LNCaP clone FGC (cell line): ENCODE measurements at places on chromosomes 7 and 10.

DNA sequence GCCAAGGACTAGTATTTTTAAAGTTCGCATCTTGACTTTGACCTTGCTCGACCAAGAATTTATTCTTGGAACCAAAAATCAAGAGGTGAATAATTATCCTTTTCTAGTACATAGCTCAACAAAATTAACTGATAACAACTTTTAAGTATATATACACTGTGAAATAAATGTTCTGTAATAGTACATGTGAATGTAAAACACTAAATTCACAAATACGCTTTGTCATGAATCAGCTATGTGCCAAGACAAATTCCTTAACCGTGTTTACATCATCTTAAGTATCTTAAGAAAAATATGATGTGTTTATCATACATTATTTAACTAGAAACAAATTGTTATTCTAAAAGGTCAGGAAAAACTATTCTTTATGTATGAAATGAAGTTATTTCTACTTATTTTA is 83.3 kb downstream of the CUL2 start:
- no peak for DNase-seq

DNA sequence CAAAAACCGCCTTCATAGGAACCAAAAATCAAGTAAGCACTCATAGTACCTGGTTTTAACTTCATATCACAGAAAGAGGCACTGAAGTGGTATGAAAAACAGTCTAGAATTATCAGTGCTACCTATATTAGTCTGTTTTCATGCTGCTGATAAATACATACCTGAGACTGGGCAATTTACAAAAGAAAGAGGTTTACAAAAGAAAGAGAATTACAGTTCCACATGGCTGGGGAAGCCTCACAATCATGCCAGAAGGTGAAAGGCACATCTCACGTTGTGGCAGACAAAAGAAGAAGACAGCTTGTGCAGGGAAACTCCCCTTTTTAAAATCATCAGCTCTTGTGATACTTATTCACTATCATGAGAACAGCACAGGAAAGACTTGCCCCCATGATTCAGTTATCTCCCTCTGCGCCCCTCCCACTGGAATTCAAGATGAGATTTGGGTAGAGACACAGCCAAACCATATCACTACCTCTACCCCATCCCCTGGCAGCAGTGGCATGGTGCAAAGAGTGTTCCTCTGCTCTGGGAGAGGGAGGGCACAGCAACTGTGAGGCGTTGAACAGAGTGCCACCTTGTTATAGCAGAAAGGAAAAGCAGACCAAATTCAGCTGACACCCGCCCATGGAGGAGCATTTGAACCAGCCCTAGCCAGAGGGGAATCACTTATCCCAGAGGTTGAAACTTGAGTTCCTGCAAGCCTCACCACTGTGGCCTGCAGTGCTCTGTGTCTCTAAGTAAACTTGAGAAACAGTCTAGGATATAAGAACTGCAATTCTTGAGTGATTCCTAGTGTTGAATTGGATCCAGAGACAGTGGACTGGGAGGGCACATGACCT is 61.9 kb upstream of the PTPRZ1 start:
- DNase-seq: no peak

GRCh38 chr7:79284211-79284610 is 169.3 kb downstream of the MAGI2 start:
- DNase-seq: no peak

DNA sequence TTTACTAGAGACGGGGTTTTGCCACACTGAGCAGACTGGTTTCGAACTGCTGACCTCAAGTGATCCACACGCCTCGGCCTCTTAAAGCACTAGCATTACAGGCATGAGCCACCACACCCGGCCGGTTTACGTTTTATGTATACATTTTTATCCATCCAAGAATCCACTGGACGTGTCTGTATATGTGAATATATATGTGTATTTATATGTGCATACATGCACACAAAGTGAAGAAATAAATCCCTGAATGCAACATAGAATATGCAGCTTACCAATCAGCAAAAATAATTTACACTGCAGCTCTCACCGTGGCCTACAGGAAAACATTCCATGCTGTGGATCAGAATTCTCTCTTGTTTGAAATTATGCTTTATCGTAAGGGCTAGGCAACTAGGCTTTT is 23.3 kb downstream of the DCLRE1C start:
- DNase-seq: no peak

DNA sequence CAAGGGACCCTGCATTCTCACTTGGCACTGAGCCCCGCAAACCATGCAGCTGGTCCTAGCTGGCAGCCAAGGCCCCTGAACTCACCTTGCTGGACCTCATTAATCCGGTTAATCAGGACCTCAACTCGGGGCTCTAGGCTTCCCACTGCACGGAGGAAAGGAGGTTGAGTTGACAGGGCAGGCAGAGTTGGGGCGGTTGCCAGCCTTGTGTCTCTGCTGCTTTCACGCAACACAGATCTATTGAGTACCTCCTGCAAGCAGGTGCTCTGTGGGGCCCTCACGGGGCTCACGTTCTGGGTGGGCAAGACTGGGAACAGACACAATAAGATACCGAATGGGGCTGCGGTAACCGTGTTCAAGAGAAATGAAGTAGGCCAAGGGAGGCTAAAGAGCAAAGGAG is 6.2 kb downstream of the SYCE1 start:
- DNase-seq: no peak

DNA sequence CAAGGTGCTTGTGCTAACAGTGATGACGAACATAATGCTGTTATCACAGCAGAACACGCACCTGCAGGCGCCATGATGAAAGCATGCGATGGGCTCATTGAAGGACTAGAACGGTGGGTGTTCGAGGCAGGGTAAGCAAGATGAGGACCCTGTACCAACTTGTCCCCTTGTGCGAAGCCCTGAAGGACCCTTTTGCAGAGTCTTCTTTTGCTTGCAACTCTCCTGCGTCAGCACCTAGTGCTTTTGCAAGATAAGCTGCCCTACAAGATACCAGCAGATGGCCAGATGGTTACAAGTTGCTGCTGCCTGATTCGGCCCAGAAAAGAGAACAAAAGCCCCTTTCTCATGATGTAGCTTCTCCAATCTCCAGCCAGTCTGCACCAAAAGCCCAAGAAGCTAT is 4.2 kb upstream of the IL15RA start:
- DNase-seq: no peak

GRCh38 chr7:131498237-131498885 is 58.1 kb downstream of the PODXL start:
- DNase-seq: no peak

DNA sequence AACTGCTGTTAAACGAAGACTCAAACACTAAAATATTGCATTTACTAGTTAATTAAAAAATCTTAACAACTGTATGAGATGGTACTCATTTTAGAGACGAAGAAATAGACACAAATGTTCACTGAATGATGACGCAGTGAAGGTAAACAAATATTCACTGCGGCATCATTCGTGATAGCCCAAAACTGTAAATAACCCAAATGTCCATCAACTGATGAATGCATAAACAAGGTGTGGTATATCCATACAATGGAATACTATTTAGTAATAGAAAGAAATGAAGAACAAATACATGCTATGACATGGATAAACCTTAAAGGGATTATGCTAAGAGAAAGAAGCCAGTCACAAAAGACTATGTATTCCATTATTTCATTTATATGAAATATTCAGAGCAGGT is 51.4 kb downstream of the CDK6 start:
- DNase-seq: no peak

- DNase-seq: no peak
Observed at GRCh38 chr10:101319241-101319915, 34.6 kb upstream of the BTRC start.

GRCh38 chr7:144656965-144657517 is 178.8 kb downstream of the TPK1 start:
- no peak for DNase-seq

- DNase-seq: no peak
Observed at GRCh38 chr10:116151076-116151475, 121.9 kb downstream of the GFRA1 start.

GRCh38 chr7:82373926-82374635 is 69.5 kb downstream of the CACNA2D1 start:
- no peak for DNase-seq

GRCh38 chr7:114589436-114589835 is 174.8 kb downstream of the FOXP2 start:
- no peak for DNase-seq

DNA sequence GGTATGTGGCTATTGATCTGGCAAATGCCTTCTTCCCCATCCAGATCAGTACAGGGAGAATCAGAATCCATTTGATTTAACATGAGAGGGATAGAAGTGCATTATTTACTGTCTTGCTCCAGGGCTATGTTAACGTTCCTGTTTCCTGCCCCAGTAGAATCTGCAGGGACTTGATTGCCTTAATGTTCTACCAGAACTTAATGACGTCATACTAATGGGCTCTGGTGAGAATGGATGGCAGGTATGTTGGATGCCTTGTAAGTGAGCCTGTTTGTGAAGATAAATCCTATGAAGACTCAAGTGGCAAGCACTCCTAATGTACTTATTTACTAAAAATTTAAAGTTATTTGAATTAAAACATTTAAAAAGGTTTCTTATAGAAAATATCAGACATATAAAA is 44.5 kb upstream of the CHCHD3 start:
- no peak for DNase-seq

GRCh38 chr7:80869821-80870751 is 48.8 kb downstream of the SEMA3C start:
- DNase-seq: no peak

- DNase-seq: no peak
Observed at GRCh38 chr7:34550996-34551395, 107.0 kb upstream of the NPSR1 start.

DNA sequence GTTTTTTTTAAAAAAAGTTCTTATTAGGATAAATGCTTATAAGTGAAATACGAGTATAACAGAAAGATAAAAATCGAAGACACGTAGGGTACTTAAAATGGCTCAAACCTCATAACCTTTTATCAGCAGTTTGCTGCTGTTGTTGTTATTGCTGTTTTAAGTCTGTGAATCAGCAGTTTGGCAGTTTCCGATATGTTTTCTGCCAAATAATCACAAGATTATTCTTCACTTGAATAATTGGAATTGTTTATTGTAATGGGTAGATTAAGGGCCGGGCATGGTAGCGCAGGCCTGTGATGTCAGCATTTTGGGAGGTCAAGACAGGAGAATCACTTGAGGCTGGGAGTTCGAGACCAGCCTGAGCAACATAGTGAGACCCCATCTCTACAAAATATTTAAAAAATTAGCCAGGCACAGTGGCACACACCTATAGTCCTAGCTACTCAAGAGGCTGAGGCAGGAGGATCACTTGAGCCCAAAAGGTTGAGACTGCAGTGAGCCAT is 177.6 kb downstream of the VTI1A start:
- DNase-seq: no peak

DNA sequence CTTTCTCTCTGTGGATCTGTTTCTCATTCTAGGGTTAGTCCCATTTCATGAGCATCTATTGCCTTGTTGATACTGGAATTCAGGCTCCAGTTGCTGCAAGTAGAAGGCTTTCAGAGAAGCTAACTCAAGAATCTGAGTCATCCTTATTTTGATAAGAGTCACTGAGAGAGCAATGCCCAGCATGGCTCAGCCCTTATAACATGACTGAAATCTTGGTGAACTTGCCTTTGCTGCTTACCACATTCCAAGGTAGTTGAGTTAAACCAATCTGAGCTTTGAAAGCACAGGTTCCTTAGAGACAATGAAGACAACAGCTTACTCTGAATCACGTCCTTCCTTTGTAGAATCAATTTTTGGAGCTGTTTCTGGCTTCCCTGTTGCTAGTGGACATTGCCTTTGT is 53.6 kb upstream of the CHCHD3 start:
- no peak for DNase-seq

GRCh38 chr10:119377958-119378736 is 164.4 kb downstream of the RGS10 start:
- no peak for DNase-seq

DNA sequence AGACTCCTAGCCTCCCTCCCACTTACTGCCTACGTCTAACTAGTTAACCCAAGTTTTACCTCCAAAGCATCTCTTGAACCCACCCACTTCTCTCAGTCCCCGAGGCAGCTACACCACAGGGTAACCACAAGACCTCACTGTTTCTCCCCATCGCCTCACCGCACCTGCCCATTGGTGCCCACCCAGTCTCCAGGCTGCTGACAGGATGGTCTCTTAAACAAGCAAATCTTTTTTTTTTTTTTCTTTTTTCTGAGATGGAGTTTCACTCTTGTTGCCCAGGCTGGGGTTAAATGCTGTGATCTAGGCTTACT is 47.0 kb downstream of the DENND2A start:
- DNase-seq: no peak

- no peak for DNase-seq
Observed at GRCh38 chr7:73638911-73639310, 14.6 kb upstream of the MLXIPL start.

- DNase-seq: no peak
Observed at GRCh38 chr7:133183969-133184368, 68.9 kb upstream of the EXOC4 start.

- no peak for DNase-seq
Observed at GRCh38 chr7:22214000-22214399, 143.0 kb downstream of the RAPGEF5 start.

GRCh38 chr7:48176356-48176893 is 5.2 kb downstream of the ABCA13 start:
- DNase-seq: no peak

- no peak for DNase-seq
Observed at GRCh38 chr7:108442039-108442568, 14.1 kb downstream of the NRCAM start.

DNA sequence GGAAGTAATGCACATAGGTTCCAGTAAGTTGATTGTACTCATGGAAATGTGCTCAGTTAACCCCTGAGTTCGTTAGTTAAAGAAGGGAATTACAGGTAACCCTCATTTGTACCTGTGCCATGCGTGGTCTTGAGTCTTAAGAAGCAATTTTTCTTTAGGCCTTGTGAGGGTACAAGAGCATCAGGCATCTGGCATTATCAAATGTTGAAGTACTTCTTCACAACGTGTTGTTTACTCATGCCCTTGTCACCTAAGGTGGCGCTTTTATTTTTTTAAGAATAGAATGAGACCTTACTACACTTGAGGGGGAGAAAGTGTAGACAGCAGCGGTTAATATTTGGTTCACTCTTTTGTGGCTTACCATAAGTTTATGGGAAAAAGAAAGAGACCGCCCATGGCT is 167.1 kb downstream of the VTI1A start:
- no peak for DNase-seq

DNA sequence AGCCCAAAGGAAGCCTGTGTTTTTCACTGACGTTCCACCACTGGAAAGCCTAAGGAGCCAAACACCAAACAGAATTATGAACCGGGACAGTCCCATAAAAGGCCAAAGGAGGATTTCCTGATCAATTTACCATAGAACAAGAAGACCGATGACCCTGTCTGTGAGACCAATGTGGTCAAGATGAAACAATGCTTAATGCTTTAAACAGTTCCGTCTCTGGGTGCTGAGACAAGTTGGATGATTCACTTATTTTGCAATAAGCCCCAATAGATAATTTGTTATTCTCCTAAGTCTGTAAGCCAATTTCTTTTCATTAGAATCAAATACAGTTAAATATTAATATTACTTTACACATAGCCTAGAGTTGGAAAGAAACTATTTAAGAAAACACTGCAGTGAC is 134.9 kb downstream of the MICU1 start:
- no peak for DNase-seq

DNA sequence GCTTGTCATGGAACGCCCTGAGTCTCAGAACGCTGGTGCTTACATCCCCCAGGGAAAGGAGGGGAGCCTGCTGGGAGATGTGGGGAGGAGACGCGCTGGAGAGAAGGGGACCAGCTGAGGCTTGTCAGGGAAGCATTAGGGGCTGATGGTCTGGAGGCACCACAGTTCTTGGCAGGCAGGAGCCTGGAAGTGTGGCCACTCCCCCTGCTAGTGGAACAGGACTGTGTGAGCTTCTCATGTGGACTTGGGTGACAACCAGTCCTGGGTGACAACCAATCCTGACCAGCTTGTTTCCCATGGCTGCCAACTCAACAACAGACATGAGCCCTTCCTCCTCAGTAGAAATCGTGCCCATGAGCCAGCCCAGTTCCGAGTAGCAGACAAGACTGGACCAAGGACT is 87.8 kb downstream of the SPDYE5 start:
- no peak for DNase-seq
